ENCODE measurements at places on chromosomes 3 and 15.

- DNase-seq = no peak
Observed at GRCh38 chr3:168977716-168978374, 685.7 kb downstream of the MECOM start.

- DNase-seq = no peak
Observed at GRCh38 chr3:101898752-101899169, 49.4 kb downstream of the NFKBIZ start.

GRCh38 chr3:7423036-7423435, 562.1 kb downstream of the GRM7 start:
- no peak for DNase-seq

DNA sequence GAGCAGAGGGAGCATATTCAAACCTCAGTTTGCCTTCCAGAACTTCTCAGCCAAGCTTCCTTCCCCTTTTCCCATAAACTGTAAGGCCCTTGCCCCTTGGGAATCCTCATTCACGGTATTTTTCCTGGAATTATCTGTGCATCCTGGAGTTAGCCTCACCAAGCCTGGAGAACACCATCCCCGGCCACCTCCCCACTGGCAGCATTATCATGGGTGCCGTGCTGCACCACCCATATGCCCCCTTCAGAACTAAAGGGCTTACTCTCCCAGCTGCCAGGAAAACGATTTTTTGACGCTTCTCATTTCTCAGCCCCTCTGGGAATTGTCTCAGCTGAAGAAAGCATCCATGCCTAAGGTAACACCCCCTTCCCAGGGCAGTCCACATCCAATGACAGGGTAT, 20.9 kb upstream of the TBC1D21 start:
- DNase-seq = no peak

GRCh38 chr3:170761103-170761502, 108.9 kb downstream of the RPL22L1 start:
- DNase-seq = no peak

GRCh38 chr3:188231456-188231855, 77.5 kb downstream of the LPP start:
- no peak for DNase-seq

DNA sequence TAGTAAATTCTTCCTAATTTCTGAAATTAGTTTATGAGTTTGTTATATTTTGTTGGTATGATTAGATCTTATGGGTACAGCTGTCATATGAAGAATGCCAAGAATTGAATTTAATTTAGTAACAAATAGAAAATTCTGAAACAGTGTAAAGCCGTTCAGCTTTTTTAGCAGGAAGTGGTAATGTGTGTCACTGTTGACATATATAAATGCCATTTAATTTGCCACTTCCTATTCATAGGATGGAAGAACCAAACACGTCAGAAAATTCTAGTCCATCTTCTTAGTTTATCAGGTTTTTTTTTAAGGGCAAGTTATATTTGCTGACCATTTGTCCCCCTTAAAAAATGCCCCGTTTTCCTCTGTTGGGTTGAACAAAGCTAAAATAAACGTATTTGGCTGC, 43.0 kb downstream of the RAB8B start:
- no peak for DNase-seq

DNA sequence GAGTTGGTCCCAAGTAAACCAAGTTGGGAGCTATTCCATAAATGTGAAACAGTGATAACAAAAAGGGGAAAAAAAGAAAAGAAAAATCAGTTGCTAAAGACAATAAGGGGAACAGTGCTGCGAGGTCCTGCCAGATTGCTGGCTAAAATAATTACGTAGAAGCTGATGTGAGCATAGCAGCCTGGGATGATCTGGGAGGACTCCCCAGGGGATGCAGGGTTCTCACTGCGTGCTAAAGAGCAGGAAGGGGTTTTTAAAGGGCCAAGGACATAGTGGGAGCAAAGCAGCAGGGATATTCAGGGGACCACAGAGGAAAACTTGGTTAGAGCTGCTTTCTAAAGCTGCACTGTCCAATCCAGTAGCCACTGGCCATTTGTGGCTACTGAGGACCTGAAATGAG, 133.0 kb upstream of the UMPS start:
- DNase-seq = no peak

DNA sequence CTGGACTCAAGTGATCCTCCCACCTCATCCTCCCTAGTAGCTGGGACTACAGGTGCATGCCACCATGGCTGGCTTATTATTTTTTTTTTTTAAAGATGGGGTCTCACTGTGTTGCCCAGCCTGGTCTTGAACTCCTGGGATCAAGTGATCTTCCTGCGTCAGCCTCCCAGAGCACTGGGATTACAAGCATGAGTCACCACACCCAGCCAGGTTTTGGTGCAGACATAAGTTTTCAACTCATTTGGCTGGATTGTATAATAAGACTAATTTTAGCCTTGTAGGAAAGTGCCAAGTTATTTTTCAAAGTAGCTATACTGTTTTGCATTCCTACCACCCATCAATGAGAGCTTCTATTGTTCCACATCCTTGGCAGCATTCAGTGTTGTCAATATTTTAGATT, 32.1 kb downstream of the BUB1B start:
- peak; percentile 28 for DNase-seq

GRCh38 chr3:99895703-99896441, 78.2 kb downstream of the CMSS1 start:
- peak; percentile 97 for DNase-seq

- no peak for DNase-seq
Observed at GRCh38 chr3:129077222-129077621, 16.6 kb downstream of the GP9 start.

GRCh38 chr15:62925875-62926274, 116.7 kb upstream of the TPM1 start:
- no peak for DNase-seq

DNA sequence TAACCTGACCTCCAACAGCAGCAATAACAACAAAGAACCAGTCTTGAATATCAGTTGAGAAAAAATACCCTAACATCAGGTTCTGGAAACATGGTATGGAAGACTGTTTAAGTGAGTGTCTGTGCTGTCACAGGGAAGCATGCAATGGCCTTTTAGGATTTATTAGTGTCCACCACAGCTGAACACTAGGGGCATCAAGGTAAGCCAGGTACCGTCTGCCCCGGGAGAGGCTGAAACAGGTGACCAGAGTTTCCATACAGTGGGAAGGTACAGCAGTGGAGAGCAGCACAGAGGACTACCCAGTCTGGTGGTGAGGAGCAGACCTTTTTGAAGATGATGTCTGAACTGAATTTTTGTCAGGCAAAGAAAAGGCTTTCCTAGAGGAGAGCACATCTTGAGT, 18.4 kb downstream of the ZDHHC23 start:
- DNase-seq = no peak

GRCh38 chr3:190385731-190386688, 2.0 kb upstream of the CLDN16 start:
- peak; percentile 97 for DNase-seq

DNA sequence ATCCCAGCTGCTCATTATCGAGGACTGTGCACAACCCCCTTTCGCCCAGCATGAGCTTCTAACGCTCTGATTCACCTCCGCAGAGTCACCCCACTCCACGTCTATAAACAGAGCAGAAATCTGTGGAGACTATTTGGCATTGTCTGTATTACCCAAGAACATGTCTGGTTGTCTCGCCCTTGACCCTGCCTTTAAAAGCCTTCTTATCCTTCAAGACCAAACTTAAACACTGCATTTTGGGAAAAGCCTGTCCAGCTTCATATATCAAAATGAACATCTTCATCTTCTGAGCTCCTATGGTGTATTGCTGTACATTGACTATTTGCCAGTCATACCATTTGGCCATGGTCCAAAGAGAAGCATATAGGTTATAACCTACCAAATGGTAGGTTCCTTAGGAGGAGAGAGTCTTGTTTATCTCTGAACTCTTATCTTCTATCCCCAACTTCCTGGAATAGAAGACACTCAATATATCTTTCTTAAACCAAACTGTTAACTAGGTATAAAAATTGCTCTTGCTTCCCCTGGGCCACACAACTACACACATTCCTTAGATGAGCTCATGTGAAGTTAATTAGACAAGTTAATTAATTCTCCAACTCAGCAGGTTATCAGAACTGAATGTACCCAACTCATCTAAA, 90.1 kb downstream of the FBN1 start:
- peak; percentile 88 for DNase-seq
